ENCODE measurements at places on chromosomes 1 and 21.
A peak's percentile ranks its signal among the peaks of the same experiment; 100 is the strongest.

DNA sequence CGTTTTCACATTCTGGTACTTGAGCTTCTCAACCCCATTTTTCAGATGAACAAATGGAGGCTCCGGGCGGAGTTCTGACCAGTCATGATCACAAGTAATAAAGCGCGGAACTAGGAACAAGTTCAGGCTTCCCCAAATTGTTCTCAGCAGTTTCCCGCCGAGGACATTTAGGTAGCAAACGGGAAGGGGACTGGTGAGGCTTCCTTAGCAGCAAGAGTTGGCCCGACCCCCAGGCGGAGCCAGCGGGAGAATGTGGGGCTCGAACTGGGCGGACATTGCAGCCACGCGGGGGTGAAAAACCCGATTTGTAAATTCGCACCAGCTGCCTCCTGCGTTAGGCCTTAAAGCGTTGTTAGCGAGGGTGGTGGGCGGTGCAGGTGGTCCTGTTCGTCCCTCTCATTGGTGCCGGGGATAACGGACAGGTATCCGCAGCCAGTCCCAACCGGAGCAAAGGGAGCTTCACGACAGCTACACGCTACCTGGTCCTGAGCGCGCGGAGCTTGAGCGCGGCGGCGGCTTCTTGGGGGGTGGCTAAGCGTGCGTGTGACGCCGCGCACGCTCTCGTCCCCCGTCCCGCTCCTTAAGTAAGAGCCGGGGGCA lies 15.3 kb downstream of the SEMA6C start:
- DNase-seq: peak; percentile 88

- DNase-seq: no peak
These were observed 201.5 kb downstream of the HS2ST1 start for GRCh38 chr1:87115891-87116290.

DNA sequence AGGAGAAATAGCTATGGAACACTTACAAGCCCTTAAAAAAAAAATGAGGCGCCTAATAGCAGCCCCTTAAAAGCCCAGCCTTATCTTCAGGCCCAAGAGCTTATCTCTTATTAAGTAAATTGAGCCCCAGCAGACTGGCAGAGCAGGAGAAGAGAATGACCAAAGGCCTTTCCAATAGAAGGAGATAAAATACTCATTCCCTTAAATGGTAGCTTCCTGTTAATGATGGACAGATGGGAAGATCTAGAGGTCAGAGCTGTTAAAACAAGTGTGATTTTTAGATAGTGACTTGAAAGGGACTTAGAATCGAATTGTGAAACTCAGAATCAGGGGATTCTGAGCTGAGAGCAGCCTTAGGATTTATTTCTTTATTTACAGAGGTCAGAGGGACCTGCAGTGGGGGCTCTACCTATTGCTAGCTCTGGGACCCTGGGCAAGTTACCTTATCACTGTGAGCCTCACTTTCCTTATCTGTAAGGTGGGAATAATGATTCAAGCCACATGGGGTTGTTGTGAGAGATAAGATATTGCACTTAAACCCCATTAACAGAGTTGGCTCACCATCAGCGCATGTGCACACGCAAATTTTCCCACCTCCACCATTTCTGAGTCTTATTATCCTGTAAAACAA lies 101.3 kb upstream of the C8B start:
- DNase-seq: no peak

- DNase-seq: no peak
These were observed 132.5 kb downstream of the RNF220 start for GRCh38 chr1:44537538-44537937.

GRCh38 chr1:84352298-84353106 lies 45.8 kb upstream of the DNASE2B start:
- no peak for DNase-seq

- no peak for DNase-seq
These were observed 79.3 kb downstream of the LHX4 start for GRCh38 chr1:180309338-180309737.

DNA sequence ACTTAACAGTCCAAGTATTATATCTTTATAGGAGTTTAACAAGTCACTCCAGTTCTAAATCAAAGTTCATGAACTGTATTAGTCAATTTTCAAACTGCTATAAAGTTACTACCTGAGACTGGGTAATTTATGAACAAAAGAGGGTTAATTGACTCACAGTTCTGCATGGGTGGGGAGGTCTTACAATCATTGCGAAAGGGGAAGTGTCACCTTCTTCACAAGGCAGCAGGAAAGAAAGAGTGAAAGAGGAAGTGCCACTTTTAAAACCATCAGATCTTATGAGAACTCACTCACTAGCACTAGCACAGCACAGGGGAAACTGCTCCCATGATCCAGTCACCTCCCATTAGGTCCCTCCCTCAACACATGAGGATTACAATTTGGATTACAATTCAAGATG lies 70.0 kb downstream of the CLCA4 start:
- DNase-seq: no peak

- no peak for DNase-seq
These were observed 513 bp downstream of the GTF2B start for GRCh38 chr1:88890791-88891317.

- DNase-seq: no peak
These were observed 74.3 kb downstream of the MPZL1 start for GRCh38 chr1:167795810-167796740.

DNA sequence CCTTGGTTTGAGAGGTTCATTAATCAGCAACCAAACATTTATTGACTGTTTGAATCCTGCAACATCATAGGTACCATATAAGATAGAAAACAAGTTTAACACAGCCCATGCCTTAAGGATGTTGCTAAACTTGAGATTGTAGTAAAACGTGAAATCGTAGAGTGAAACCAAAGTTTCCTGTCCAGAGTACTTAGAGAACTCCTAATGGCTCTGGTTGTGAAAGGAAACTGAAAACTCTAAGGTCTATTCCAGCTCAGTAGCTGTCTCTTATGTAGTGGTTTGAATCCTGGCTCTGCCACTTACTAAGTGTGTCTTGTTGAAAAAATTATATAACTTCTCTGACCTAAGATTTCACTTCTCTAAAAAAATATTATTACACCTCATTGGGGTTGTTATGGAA lies 310.9 kb downstream of the NTNG1 start:
- DNase-seq: no peak

DNA sequence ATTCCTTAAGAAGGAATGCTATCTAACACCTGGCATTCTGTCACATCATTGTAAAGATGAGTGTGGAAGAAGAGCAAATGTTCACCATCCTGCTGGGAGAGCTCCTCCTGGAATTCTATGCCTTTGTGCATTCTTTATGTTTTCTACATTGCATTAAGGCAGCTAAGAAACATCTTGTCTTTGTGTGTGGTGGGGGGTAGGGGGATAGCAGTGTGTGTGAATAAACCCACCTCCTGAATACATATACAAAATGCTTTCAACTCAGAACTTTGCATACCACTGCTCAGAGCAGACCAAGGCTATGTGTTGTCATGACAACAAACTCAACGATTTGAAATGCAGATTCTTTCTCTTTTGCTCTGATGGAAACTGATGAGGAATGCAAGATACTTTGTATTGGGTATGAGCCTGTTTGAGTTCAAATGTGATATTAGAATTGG lies 193.6 kb upstream of the KAZN start:
- DNase-seq: no peak

DNA sequence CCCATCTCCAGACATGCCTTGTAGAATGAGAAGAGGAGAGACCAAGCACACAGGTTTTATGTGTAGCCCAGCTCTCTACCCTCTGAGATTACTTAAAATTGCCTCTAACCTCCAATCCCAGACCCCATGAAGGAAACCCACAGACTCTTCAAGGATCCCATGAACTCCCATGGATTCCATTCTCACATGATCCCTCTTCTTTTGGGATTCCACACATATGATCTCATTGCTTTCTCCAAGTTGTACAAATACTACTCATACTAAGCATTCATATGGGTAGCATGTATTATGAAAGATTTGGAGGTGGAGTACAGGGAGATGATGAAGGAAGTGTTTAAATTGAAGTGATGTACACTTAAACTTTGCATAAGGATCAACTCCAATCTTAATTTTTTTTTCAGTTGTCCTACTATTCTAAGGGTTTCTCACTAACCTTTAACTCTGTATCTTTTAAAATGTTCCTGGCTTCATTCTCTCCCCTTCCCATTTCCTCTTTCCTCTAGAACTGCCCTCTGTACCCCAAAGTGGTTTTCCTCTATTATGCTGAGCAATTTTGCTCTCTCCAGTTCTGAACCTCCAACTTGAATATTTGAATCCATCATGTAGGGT lies 41.6 kb downstream of the MFSD2A start:
- DNase-seq: no peak

DNA sequence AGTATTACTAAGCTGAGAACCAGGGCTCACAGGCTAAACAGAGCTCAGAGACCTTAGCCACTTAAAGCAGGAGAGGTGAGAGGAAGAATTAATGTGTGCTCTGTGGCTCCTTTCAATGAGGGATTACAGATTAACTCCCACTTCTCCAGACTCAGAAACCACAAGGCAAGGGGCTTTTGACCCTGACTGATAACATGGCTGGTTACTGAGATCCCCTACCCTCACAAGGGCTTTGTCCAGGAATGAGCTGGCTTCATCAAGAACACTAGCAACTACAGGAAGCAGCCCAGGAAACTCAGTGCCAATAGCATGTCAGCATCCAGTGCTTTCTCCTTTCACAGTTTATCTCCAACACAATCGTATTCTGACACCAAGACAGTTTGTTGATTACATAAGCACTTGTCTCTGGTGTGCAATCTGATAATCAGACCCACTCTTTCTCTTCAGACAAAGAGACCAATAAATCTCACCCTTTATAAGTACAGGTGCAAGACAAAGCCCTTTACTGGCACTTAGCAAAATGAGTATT lies 38.8 kb downstream of the ERI3 start:
- DNase-seq: no peak

- DNase-seq: no peak
These were observed 241.3 kb downstream of the PLA2G4A start for GRCh38 chr1:187070076-187070475.

DNA sequence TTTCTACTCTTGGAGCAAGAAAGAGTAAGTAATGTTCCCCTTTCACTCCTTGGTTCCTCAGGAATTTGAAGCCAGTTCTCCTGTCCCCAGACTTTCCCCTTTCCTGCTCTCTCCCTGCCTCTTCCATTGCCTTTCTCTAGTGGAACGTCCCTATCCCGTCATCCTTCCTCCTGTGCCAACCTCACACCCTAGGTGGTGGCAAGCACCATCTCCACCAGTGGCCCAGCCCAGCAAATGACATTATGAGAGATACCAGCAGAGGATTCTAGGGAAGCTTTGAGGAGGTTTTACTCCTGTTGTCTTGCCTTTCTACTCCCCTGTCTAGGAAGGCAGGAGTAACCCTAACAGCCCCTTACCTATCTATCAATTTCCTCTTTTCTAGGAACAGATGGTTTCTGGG lies 8.1 kb upstream of the TACSTD2 start:
- no peak for DNase-seq

DNA sequence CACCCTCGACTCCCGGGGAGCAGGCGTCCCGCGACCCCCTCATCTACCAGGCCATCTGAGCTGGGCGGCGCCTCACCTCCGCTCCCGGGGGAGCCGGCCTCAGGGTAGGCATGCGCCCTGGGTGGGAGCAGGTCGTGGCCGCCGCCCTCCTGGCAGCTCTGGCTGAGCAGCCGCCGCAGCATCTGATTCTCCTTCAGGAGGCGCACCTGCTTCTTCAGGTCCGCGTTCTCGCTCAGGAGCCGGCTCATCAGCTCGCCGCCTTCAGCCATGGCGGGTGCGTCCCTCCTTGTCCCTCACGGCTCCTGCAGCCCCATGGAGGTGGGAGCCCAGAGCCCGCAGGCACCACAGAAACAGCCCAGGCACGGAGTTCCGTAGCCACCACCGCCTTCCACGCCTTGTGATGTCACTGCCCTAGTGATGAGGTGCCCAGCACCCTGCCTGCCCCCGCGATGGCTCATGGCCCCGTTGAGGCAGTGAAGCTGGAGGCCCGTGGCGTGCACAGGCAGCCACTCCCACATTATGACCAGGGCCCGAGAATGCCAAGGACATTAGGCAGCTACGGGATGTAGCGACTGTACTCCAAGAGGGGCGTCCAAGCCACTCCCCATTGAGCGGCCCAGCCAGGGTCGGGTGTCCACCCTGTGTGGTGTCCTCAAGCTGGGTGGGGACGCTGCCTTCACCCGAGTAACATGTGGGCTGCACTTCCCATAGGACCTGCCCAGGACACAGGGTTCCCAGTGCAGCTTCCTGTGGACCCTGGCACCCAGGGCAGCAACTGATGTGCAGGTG lies 1.5 kb downstream of the SPATC1L start:
- peak; percentile 77 for DNase-seq

DNA sequence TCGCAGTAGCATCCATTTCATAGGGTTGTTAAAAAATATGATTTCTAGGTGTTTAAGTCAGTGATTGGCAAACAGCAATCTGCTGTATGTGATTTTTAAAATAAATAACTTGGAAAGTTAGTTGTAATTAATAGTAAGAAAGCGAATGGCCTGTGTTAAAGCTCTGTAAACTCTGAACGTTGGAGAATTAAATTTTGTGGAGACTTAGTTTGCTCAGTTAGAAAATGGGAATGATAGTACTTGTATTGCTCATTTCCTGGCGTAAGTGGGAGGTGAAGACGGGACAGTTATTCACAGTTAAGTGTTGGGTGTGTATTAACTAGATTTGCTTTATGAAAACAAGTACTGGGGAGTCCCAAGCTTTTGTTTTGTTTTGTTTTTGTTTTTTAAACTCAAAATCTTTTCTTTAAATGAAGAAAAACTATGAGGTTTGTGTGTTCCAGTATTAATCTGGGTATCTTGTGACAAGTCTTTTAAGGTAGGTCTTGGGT lies 995 bp downstream of the CACYBP start:
- DNase-seq: no peak

GRCh38 chr1:29256979-29257804 lies 20.9 kb downstream of the PTPRU start:
- DNase-seq: no peak

DNA sequence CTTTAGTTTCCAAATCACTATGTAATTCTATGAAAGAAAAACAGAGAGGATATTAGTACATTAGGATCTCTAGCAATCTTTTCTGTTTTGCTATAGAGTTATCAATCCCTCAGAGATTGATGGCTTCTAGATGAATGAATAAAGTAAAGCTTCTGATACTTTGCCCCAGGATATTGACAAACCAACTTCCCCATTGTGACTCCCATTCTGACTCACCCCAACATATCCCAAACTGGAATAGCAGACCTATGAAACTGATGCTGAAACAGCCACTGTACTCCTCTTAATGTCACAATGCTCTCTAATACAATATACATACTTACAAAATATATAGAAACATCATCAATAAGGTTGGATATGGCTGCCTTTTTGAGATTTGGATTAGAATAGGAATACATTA lies 442.1 kb upstream of the NR5A2 start:
- DNase-seq: no peak

GRCh38 chr1:93907718-93908117 lies 1.5 kb downstream of the GCLM start:
- DNase-seq: no peak

GRCh38 chr1:192787914-192788585 lies 20.8 kb upstream of the RGS2 start:
- DNase-seq: peak; percentile 59

DNA sequence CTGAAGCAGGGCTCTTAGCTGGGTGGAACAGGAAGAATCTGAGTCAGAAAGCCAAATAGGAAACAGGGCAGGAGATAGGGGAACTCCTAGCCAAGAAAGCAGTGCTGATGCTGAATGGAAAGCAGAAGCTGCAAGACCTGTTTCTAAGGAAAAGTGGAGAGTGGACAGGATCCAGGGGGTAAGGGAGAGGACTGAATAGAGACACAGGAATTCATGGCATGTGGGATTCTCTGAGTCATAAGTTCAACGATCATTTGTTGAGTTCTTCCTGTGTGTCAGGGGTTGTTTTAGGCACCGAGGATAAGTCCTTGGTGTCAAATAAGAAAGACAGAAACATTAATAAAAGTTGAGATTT lies 153.8 kb upstream of the FGGY start:
- no peak for DNase-seq

- DNase-seq: peak; percentile 88
These were observed 6.2 kb upstream of the ANKRD35 start for GRCh38 chr1:145891587-145892485.
